CD4-positive, alpha-beta T cell treated with Interleukin-12 subunit alpha and Interleukin-12 subunit beta, for 1 hour (primary cell): ENCODE measurements at places on chromosomes 13 and 19.

DNA sequence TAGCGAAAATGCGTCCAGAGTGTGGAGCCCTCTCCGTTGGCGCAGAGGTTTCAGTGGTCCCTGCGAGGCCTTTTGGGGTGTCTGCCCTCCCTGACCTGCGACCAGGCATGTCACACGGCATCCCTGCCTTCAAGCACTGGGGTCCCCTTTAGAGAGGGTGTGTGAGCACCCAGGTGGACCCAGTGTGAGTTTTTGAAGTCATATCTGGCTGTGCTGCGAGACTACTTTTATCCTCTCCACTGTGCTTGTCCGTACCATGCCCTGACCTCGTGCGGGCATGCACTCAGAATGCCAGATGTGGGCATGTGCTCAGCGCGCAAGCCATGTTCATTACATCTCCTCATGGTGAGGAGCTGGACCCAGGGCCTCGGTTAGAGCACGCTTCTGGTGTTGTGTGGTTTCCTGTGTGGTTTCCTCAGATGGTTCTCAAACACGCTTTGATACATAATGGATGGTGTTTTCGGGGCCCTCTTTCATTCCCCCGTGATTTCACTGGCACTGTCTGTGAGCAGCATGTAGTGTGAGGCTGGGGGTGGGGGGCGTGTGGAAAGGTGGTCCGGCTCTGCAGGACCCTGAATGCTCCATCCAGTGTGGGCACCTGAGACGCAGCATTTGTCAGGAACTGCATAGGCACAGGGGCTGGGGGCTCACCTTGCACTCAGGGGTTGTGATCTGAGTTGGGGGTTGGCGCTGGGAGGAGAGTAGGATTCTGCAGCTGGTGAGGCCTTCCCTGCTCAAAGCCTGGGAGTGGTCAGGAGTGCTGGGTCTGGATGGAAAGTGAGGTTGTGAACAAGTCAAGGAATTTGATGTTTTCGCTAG, 2.3 kb downstream of the TFDP1 start:
- peak; percentile 7 for DNase-seq

DNA sequence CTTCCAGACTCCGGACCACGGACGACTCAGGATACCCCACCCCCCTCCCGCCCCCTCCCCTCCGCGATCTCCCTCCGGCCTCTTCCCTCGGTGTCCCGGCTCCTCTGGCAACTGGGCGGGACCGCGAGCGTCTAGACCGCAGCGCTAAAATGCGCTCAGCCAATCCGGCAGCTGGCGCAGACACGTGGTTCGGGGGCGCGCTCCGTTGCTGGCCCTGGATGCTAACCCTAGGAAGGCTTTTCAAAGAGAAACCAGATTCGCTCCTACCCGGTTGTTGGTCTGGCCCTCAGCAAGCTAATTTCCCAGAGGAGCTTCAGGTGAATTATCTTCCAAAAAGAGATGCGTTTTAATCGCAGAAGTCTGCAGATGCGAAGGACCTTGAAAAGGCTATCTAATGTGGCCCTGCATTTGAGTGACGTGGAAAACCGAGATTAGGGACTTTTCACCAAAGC, at the start of gene DZIP1:
Gene DZIP1 (minus strand): TSS at position 106 of the 452 bp plus-strand sequence. CDS start 2,677 bp downstream, outside the sequence.
- no peak for DNase-seq

GRCh38 chr19:927351-927779, 1.5 kb downstream of the ARID3A start:
- DNase-seq, result no peak

GRCh38 chr13:77386880-77387606, 60.1 kb upstream of the MYCBP2 start:
- no peak for DNase-seq

GRCh38 chr13:48000559-48001113, 437 bp downstream of the SUCLA2 start:
- no peak for DNase-seq

DNA sequence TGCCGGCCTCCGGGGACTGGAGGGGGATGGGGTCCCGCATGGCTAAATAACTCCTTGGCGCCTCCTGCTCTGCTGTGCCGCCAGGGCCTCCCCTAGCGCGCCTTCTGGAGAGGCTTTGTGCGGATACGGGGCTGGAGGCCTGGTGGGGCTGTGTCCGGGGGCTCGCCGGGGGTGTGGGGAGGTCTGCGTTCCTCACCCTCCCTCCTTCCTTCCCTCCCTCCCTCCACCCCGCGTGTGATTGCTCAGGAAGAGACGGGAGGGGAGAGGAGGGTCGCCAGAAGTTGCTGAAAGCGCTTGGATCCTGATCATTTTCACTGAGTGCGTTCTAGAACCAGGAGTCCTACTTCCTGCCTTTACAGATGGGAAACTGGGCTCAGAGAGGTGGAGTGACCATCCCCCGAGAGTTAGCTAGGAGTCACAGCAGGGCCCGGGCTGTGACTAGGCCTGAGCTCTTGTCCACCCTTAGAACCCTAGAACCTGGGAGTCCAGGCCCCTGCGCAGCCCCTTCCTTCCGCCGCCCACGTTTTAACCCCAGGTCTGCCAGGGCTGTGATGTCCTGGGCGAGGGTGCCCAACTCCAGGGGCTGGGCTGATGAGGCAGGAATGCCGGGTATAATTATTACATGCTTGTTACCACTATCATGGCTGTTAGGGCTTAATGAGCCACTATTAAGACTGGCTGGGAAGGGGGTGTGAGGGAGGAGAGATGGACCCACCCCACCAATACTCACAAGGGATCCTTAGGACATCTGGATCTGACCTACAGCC, 782 bp upstream of the JUND start:
- DNase-seq, result no peak

DNA sequence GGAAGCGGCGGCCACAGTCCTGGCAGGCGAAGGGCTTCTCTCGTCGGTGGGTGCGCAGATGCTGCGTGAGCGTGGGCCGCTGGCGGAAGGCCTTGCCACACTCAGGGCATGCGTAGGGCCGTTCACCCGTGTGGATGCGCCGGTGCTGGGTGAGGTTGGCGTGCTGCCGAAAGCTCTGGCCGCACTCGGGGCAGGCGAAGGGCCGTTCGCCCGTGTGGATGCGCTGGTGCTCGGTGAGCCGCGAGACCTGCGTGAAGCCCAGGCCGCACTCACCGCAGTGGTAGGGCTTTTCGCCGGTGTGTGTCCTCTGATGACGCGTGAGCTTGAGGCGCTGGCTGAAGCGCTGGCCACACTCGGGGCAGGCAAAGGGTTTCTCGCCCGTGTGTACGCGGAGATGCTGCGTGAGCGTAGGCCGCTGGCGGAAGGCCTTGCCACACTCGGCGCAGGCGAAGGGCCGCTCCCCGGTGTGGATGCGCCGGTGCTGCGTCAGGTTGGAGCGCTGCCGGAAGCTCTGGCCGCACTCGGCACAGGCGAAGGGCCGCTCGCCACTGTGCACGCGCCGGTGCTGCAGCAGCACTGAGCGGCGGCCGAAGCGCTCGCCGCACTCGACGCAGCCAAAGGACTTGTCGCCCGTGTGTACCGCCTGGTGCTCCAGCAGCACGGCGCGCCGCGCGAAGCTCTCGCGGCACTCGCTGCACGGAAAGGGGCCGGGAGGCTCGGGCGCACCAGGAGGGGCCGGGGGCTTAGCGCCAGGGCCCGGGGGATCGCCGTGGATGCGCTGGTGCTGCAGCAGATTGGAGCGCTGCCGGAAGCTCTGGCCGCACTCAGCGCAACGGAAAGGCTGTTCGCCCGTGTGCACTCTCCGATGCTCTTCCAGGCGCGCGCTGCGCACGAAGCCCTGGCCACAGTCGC, 4.0 kb upstream of the UBE2M start:
- peak; percentile 35 for DNase-seq

GRCh38 chr19:15841875-15842569, 26.6 kb upstream of the OR10H1 start:
- no peak for DNase-seq

DNA sequence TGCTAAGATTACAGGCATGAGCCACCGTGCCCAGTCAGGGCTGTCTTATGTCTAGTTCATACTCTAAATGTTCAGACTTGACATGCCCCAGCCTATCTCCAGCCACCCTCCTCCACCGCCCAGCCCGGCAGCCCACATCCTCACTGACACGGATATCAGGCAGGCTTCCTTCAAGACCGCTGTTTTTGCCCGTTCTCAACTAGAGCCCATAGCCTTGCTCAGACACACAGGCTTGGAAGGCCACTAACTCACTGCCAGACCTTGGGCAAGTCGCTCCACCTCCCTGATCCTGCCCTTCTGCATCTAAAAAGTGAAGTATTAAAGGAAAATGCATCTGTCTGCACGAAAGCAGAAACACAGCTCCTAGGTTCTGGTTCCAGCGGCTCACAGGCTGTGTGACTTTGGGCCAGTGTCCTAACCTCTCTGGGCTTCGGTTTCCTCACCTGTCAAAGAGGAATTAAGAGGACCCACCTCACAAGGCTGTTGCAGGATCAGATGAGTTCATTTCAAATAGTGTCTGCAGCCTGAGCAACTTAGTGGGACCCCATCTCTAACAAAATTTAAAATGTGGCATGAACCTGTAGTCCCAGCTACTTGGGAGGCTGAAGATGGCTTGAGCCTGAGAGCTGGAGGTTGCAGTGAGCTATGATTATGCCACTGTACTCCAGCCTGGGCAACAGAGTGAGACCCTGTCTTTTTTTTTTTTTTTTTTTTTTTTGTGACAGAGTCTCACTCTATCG, 14.5 kb upstream of the CERS4 start:
- DNase-seq, result peak; percentile 64

DNA sequence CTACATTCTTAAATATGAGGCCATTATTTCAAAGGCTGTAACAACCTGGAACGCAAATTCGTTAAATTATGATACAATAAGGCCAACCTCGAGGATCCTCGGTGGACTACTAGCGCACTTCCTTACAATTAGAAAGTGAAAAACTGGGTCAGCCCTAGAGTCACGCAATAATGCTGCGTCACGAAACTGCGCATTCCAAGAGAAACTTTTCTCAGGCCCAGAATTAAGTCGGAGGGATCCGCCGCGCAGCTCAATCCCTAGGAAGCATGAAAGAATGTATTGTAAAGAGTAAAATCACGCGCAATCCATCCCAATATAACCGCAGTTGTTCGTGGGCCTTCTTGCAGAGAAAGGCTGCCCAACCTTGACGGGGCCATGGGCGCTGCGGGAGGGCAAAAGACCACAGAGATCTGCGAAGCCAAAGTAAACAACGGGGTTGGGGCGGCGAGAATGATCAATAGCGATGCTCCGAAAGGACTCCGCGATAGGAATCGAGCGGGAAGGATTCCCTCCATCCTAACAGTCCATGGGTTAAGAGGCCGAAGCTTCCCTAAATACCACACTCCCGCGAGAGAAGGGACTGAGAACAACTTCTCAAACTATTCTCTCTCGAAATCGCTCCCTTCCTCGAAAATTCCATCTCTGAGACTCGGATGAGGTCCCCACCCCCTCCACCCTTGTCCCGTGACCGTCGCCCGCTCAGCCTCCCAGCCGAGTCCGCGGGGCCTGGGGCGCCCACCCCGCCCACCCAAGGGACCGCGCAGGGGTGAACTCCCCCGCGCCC, 564 bp downstream of the SPART start:
- DNase-seq, result peak; percentile 58

GRCh38 chr19:13463296-13463695, 43.0 kb downstream of the CACNA1A start:
- no peak for DNase-seq

DNA sequence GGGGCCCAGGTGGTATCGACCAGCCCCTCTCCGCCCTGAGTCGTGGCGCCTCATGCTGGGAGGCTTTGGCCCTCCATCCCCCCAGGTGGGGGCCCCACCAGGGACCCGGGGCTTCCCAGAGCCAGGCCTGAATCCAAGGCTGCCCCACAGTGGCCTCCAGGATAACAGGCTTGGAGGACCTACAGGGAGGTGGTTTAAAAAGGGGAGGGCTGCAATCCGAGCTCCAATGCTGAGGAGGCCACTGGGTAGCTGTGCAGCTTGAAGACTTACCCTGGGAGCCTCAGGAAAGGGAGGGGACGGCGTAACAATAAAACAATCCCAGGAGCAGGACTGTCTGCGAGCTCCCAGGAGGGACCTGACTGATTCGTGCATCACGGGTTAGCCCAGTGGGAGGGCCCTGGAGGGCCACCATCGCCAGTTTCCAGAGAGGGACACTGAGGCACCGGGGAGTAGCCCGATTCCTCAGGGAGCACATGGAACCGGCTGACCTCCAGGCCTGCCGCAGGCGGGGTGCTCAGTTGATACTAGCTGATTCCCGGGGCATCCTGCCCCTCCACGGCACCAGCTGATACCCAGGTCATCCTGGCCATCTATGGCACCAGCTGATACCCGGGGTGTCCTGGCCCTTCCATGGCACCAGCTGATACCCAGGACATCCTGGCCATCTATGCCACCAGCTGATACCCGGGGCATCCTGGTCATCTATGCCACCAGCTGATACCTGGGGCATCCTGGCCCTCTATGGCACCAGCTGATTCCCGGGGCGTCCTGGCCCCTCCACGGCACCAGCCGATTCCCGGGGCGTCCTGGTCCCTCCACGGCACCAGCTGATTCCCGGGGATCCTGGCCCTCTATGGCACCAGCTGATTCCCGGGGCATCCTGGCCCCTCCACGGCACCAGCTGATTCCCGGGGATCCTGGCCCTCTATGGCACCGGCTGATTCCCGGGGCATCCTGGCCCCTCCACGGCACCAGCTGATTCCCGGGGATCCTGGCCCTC, 3.7 kb upstream of the C2CD4C start:
- DNase-seq, result no peak

- DNase-seq, result no peak
Measured at GRCh38 chr13:60720590-60720989, 323.6 kb downstream of the TDRD3 start.

GRCh38 chr13:73225990-73226389, 167.2 kb downstream of the KLF5 start:
- DNase-seq, result no peak

DNA sequence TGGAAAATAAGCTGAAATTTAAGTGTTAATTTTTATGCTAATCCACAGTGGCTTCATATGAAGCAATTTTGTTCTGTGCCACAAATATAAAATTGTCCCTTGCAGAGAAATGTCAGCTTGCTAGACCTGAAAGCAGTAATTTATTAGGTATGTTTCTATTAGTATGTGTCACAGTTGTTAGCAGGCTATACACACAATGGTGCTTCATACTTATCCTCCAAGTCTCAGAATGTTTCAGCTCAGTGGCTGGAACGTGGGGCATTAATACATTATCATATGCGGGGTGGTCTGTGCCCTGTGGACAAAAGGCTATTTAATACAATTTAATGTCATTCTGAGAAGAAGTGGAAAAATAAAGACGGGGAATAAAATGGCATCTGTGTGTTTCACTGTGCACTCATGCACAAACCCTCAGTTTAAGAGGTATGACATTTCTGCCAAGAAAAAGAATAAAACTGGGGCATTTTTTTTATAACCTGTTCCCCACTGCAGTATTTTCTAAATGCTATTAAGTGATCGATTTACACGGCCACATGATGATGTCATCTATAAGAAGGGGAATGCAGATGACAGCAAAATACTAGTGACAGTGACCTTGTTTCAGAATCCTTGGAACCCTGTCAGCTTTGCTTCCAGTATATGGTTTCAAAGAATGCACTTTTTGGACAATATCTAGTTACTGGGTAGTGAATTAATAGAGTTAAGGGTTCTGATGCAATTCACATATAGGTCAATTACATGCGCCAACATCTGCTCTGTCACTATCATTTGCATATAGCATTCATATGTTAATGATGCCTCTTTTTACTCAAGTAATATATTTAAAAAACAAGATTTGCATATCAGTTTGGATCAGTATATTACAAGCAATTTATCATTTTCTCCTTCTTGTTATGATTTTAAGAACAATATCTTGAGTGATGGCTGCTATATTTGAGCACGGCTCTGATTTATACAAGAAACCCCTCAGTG, 21.2 kb upstream of the ZNF536 start:
- DNase-seq, result no peak

- DNase-seq, result peak; percentile 59
Measured at GRCh38 chr19:1767464-1767933, 14.2 kb downstream of the ONECUT3 start.
